AG08395 (cell line): ENCODE measurements at places on chromosomes 13 and 19.

- DNase-seq: peak; percentile 15
These were observed 128.0 kb downstream of the TRPC4 start for GRCh38 chr13:37741536-37741935.

DNA sequence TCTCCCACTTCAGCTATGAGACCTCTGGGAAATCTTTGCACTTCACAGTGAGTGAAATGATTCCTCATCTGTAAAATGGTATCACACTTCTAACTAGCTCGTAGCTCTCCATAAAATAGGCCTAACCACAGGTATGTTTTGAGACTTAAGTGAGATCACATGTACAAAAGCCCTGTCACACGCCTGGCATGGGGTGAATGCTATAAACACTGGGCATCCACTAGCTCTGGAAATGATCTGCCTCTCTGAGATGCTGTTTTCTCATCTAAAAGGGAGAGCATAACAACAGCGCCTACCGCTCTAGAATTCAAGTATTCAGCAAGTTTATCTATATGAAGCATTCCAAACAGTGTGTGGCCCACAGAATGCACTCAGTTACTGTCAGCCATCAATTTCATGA lies 2.2 kb downstream of the AKT2 start:
- no peak for DNase-seq

- no peak for DNase-seq
These were observed 625.6 kb downstream of the DCT start for GRCh38 chr13:93853912-93854311.

DNA sequence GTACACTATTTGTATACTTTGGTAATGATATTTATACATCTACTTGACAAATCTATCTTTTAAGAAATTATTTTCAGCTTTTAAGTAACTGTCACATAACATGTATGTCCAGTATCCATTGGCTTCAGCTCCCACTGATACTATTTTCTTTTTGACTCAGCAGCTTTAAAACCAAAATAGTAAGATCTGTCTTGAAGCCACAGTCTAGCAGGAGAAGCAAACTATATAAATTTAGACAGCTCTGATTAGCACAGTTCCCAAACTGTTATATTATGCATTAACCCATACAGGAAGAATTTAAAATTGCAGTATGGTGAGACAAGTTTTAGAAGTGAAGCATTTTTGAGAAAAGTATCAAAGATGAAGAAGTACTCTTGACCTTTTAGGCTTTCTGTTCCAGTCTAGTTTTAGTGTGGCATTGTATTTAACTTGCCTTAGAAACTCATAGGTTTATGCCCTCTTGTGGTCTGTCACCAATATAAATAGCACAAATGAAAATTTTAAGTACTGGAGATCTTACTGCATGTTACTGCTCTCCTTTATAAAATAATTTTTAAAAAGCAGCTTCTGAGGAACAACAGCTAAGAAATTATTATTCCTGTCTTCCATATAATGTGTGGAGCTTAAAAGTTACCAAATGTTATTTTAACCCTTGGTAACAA lies 24.7 kb downstream of the URI1 start:
- peak; percentile 15 for DNase-seq

- no peak for DNase-seq
These were observed 9.5 kb downstream of the STOML3 start for GRCh38 chr13:38981096-38981495.
